ENCODE measurements at places on chromosomes 3 and 15.

DNA sequence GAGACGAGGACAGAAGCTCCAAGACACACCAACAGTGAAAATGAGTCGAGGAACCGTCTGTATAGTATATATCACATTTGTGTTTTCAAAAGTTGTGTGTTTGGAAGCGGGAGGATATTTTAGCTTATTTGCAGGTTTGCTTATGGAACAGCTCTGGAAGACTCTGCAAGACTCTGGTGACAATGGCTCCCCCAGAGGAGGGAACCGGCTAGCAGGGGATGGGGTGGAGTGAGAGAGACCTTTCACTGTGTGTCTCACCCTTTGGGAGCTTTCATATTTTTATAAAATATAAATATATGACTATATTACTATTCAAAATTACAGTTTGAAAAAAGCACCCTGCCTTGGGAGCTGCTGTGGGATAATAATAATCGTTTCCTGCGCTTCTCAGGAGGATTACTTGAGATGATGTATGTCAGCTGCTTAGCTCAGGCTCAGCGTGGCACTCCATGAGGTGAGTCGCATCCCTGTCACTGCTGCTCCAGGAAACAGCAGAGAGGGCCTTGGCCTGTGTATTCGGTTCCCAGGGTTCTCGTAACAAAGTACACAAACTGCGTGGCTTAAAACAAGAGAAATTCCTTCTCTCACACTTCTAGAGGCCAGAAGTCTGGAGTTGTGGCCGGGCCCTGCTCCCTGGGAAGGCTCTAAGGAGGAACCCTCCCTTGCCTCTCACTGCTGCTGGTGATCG is 183.9 kb downstream of the FAM43A start:
- DNase-seq = no peak

GRCh38 chr3:121957674-121958415 is 63.6 kb downstream of the SLC15A2 start:
- DNase-seq = no peak

DNA sequence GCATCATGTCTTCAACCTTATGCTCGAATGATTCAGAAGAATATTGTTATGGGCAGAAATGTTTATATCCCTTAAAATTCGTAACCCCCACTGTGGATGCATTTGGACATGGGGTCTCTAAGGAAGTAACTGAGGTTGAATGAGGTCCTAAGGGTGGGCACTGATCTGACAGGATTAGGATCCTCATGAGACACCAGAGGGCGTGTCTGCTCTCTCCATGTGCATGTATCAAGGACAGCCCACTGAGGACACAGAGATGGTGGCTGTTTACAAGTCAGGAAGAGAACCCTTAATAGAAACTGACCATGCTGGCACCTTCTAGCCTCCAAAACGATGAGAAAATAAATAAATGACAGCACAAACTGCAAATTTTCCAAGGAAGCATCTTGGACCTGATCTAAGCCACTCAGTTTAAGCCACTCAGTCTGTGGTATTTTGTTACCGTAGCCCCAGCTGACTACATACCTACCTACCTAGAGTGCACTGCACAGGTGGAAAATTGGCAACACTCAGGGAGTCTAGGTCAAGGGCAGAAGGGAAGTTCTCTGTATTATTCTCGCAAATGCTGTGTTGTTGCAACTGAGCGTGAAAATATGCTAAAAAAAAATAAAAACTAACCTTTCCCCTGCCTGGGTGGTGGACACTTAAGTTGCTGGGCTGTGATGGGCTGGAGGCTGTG is 126.6 kb downstream of the TJP1 start:
- DNase-seq = no peak

DNA sequence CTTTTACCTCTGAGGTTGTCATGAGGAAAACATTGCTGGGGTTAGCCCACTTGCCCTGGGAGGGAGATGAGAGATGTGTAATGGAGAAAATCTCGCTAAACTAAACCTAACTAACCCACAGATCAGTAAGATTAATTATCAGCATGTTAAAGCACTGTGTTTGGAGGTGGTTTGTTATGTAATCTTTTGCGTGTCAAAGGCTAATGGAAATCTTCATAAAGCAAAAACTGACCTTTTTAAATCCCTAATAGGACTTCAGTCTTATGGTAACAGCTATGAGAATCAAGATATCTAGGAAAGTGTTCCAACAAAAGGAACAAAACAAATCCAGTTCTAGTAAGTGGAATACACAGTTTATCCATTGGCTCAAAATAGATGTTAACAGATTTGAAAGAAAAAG is 102.7 kb downstream of the PLOD2 start:
- DNase-seq = no peak

DNA sequence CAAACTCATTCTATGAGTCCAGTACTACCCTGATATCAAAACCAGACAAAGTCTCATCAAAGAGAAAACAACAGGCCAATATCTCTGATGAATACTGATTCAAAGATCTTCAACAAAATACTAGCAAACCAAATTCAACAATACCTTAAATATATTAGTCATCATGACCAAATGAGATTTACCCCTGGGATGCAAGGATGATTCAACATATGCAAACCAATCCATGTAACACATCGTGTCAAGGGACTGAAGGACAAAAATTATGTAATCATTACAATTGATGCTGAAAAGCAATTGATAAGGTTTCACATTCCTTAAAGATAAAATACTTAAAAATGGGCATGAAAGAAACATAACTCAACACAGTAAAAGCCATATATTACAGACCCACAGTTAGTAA is 1476.9 kb downstream of the SI start:
- no peak for DNase-seq

DNA sequence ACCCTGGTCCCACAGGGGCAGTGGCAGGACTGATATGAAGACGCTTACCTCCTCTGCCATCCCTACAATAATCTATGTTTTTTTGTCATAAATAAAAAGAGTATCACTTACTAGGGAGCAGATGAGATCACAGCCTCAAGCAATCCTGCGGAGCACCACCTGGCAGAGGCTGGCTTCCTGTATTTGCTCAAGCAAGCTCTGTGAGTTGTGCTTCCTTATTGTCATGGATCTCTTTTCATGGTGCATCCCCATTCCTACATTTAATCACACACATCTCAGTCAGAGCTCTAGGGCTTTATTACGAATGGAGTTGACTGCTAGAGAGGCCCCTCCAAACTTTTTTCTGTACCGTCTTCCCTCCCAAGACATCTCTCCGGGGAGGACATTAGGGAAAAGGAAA is 186.0 kb downstream of the UBE2E2 start:
- DNase-seq = no peak

- DNase-seq = no peak
These were observed 261.6 kb upstream of the LYSMD4 start for GRCh38 chr15:99994849-99995248.

- DNase-seq = no peak
These were observed 115.0 kb upstream of the ABHD17C start for GRCh38 chr15:80580106-80580505.

DNA sequence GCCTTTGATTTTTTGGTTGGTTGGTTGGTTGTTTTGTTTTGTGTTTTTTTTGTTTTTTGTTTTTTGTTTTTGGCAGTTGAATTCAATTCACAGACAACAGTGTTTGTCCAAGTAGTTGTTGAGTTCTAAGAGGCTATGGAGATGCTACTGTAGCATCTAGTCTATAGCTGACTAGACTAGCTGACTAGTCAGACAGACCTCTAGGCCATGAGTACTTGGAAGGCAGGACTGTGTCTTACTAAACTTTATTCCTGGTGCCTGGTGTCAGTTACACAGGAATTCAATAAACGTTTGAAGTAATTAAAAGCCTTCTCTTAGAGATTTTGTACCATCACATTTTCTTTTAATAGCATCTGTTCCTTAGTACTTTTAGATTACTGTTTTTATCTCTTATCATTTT is 35.7 kb downstream of the RNF13 start:
- DNase-seq = no peak

- no peak for DNase-seq
These were observed 25.5 kb downstream of the RARB start for GRCh38 chr3:25453619-25454004.
